T-helper 2 cell (primary cell): ENCODE measurements at places on chromosomes 7 and 10.

DNA sequence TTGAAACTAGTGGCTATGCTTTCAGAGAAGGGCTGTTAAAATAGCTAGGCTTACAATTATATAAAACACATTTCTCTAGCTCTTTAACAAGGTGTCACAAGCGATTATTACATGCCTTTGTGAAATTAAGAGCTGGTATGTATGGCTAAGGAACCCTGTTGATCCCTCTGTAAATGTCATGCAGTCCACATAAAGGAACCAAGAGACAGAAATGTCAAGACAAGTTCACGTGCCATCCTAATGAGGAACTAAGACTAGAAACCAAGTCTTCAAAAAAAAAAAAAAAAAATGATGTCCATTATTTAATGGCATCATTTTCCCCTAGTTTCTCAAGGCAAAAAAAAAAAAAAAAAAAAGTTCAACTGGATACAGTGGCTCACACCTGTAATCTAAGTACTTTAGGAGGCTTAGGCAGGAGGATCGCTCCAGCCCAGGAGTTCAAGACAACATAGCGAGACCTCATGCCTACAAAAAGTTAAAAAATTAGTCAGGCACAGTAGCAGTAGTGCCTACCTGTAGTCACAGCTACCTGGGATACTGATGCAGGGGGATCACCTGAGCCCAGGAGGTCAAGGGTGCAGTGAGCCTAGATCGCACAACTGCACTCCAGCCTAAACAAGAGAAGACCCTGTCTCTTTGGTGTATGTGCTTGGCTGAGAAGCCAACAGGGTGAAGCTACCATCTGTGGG lies 63.4 kb downstream of the SRPK2 start:
- DNase-seq = no peak

DNA sequence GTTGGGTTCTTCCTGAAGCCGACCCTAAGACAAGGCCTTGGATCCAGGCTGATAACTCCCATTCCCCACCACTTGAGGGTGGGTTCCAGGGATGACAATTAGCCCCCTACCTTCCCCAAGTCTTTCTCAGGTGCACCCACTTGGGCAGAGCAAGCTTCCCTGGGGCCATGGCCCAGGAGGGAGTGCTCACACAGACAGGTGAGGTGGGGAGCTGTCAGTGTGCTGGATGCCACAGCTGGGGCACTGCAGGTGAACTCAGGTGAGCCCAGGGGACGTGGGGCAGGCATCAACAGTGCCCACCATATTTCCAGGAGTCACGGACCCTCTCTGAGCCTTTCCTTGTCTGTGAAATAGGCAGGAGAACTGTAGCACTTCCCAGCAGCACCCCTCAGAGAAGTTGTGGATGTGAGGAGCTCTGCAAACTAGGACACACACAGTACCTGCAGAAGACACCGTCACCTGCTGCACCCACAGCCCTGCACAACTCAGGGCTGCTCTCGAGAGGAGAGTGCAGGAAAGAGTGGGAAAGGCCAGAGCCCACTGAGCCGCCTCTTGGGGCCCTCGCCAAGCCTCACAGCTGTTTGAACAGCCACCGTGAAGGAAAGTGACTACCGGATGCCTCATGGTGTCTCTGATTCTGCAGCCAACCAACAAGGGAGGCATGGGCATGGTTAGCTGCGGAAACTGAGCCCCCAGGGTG lies 17.9 kb downstream of the SH3PXD2A start:
- DNase-seq = no peak

DNA sequence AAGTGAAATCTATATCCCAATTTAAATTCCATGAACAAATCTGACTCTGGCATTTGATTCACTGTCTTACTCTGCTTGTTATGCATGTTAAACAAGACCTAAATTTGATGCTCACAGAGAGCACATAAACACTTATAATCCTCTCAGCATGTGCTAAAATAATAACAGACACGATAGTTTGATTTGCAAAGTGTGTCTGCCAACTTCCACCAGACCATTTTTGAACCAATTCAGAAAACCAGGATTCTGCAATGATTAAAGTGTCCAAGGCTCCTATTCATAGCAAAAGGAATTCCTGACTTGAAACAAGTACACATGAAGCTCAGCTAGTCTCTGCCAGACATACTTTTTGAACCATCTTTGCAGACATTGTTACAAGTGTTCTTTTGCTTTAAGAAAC lies 11.2 kb downstream of the RBM20 start:
- no peak for DNase-seq

GRCh38 chr7:116492654-116493109 lies 6.9 kb upstream of the CAV2 start:
- no peak for DNase-seq

- DNase-seq = no peak
These were observed 33.9 kb upstream of the GSAP start for GRCh38 chr7:77450054-77450453.

DNA sequence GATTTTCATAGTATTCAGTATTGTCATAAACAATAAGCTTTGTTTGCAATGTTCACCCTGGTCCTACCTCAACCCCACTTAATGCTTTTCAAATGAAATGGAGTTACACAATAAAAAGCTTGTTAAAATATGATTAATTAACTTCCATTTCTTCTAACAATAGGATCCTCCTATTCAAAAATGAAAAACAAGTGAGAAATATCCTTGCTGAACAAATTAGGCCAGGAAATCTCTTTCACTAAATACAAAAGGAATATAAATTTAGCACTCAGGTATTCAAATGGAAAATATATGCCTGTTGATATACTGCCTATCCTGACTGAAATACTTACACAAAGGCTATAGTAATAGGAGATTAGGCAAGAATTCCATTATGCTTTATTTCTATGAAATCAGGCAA lies 323.4 kb upstream of the GRM3 start:
- no peak for DNase-seq

DNA sequence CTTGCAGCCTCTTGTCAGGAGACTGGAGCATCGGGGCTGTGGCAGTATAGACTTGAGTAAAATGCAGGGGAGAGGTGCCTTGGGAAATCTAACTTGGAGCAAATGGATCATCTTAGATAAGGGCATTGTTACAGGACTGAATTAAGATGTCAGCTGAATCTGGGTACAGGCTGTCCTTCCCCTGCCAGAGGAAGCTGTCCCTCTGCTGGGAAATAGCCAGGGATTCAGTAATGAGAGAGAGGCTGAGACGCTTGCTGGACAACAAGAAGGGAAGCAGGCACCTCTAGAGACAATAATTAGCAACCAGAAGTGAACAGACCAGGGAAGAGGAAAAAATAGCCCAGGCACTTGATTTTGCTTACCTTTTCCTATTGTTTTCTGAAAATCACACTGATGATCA lies 20.7 kb upstream of the RAPGEF5 start:
- DNase-seq = no peak

DNA sequence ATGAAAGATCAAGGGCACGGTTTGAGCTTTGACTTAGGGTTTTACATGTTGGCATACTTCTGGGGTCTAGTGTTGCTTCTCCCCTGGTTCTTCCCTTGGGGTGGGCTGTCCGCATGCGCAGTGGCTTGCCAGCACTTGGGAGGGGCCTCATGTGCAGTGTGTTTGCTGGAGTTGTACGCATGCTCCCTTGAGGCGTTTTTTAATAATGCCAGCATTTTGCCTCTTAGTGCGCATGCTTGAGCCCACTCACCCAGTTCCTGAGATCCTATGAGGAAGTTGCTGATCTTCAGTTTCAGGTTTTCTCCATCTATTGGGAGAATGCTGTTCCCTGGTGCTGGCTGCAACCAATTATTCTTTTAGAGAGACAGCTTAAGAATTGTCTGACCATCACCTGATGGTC lies 113.4 kb upstream of the GPR141 start:
- DNase-seq = no peak

- no peak for DNase-seq
These were observed 13.5 kb downstream of the NEUROD6 start for GRCh38 chr7:31327071-31327470.

DNA sequence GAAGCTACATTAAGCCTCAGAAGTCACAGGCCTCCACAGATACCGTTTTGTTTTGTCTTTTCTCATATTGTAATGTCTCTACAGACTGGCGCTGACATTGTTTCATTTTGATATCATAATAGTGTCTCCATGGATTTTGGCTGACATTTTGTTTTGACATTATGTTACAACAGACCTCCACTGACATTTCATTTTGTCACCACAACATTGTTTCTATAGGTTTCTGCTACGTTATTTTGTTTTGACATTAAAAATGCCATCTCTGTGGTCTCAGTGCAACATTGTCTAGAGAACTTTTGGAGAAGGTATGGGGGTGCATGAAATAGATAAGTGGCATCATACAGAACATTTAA lies 666.8 kb downstream of the PARD3 start:
- DNase-seq = no peak

GRCh38 chr10:80173466-80173865 lies 31.9 kb downstream of the ANXA11 start:
- DNase-seq = no peak
